Activated T-cell treated with anti-CD3 and anti-CD28 coated beads, Interleukin-2, amount 50 U/mL, for 72 hours (primary cell): ENCODE measurements at places on chromosomes 16 and 17. TPM values are rescaled to one million over a fixed set of nuclear protein-coding genes. Genes with fewer than 3 reads are reported as not detected.

Gene CRYBA1
- not detected for total RNA-seq

DNA sequence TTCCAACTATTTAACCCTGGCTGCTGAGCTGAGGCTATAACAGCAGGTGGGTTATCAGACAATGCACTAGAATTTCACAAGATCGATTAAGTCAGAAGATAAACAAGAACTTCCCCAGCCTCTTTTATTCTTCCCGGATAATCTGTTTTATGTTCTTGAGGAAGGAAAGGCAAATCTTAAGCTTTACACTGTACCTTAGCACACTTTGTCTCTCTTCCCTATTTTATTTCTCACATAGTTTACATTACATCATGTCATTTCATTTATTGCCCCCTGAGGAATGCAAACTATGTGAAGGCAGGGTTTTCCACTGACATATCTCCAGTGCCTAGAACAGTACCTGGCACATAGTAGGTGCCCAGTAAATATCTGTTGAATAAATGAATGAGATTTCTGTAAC lies 139.6 kb downstream of the SKAP1 start:
- H3K4me3 ChIP-seq: no peak overlapping the region
- no peaks in the 10 kb centered on the region for H3K27me3 ChIP-seq
- H3K36me3 ChIP-seq: peaks cover 2% of the 10 kb centered on the region
- H3K27ac ChIP-seq: no peak overlapping the region
- DNase-seq: no peak

Gene ZNF205
- total RNA-seq: 0.12 TPM

DNA sequence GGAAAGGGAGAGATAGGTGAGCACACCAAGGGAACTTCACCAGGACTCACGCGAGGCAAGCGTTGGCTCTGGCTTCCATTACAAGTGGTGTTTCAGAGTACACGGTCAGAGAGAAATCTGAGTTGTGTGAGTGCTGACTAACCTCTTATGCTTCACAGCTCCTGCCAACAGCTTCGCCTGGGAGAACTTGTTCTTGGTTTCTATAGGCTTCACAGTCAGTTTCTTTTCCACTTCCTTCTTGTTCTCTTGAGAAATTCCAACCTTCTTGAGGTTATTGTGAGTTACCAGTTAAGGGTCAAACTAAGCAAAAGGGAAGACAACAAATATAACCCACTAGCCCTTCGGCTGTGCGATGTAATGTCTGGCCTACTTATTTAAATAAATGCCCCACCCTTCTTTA lies 18.9 kb downstream of the PSME3IP1 start:
- H3K27me3 ChIP-seq: no peaks in the 10 kb centered on the region
- H3K27ac ChIP-seq: no peak overlapping the region

Gene GRIN2A
- total RNA-seq: not detected

DNA sequence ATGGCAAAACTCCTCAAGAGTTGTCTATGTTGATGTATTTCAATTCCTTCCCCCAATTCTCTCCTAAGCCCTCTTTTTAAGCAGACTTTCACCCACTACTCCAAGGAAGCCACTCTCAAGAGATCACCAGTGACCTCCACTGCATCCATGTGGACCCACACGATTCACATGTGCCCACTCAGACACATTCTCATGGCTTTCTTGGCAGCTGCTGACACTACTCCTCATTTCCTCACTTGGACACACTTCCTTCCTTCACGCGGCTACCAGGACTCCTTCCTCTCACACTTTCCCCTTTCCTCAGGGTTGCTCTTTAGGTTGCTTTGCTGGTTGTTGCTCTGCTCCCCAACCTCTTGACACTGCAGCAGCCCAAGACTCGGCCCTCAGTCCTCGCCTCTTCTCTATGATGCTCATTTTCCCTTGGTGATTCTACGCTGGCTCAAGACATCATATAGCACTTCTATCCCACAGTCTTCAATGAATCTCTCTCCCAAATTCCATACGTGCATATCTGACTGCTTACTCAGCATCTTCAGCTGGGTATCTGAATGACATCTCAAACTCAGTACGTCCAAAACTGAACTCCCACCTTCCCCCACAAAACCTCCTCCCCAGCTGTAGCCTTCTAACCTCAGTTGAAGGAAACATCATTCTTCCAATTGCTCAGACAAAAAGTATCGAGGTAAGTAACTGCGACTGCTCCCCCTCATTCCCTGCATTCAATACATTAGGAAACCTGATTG lies 28.2 kb downstream of the HELZ start:
- no peak overlapping the region for H3K27ac ChIP-seq
- DNase-seq: no peak
- H3K4me1 ChIP-seq: peaks cover 10% of the 10 kb centered on the region

DNA sequence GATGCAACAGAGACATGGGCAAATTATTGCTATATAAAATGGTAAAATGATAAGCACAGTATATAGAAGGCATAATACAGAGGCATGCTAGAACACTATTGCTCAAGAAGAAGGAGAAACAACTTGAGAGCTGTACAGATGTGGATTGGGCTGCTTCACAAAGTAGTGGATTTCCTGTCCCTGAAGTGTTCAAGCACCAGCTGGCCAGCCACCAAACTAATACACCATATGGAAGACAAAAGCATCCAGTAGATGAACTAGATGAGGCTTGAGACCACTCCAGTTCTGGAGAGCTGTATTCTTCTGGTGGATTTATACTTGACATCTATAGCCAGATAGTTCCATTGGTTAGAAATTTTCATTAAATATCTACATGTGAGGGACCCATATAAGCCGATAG lies 134.1 kb upstream of the GNAO1 start:
- H3K27me3 ChIP-seq: peaks cover 16% of the 10 kb centered on the region
- no peak overlapping the region for H3K27ac ChIP-seq
- no peak for DNase-seq
- no peaks in the 10 kb centered on the region for H3K4me1 ChIP-seq

Gene CPNE7
- 10.9 TPM for total RNA-seq

Gene NOG
- 1.7 TPM for total RNA-seq

Gene SPATA32
- 1.7 TPM for total RNA-seq

Gene TPSG1
- total RNA-seq: not detected

- no peak overlapping the region for H3K27ac ChIP-seq
- H3K36me3 ChIP-seq: peaks cover 52% of the 10 kb centered on the region
- H3K27me3 ChIP-seq: no peaks in the 10 kb centered on the region
- no peak overlapping the region for H3K4me3 ChIP-seq
These were observed 37.0 kb downstream of the MARF1 start for GRCh38 chr16:15605839-15606517.

GRCh38 chr16:64858076-64858475 lies 263.8 kb downstream of the CDH11 start:
- H3K27ac ChIP-seq: no peak overlapping the region
- no peaks in the 10 kb centered on the region for H3K36me3 ChIP-seq
- no peak overlapping the region for H3K4me3 ChIP-seq

DNA sequence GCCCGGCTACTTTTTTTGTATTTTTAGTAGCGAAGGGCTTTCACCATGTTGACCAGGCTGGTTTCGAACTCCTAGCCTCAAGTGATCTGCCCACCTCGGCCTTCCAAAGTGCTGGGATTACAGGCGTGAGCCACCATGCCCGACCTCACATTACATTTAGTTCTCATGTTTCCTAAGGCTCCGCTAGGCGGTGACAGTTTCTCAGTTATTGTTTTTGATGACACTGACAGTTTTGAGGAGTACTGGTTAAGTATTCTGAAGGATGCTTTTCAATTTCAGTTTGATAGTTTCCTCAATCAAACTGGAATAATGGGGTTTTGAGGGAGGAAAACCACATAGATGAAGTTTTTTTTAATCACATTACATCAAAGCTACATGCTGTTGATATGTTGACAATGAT lies 1028.5 kb downstream of the CDH8 start:
- no peak overlapping the region for H3K27ac ChIP-seq
- H3K4me3 ChIP-seq: no peak overlapping the region
- no peaks in the 10 kb centered on the region for H3K27me3 ChIP-seq
- H3K36me3 ChIP-seq: peaks cover 1% of the 10 kb centered on the region

DNA sequence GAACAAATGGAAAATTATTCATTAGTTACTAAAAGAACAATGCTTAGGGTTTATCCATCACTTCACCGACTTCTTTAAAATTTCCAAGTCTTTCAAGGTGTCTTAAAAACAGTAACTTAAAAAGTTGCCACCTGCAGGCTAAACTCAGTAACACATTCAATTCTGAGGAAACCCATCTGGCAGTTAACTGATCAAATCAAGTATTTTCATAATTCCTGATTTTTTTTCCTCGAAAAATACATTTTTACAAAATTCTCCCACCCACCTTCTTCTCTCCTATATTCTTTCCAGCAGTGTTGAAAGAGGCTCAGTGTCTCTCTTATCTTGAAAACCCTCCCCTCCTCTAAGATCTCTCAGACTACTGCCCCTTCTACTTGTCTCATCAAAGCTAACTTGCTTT lies 29.9 kb downstream of the PARN start:
- DNase-seq: no peak
- peaks cover 41% of the 10 kb centered on the region for H3K36me3 ChIP-seq
- no peaks in the 10 kb centered on the region for H3K4me1 ChIP-seq
- H3K27me3 ChIP-seq: no peaks in the 10 kb centered on the region
- H3K27ac ChIP-seq: peak overlapping the region; percentile 22

Gene PAFAH1B1
- 211 TPM for total RNA-seq

- H3K27me3 ChIP-seq: no peaks in the 10 kb centered on the region
- H3K4me1 ChIP-seq: peaks cover 63% of the 10 kb centered on the region
- H3K36me3 ChIP-seq: peaks cover 10% of the 10 kb centered on the region
- peak within 1 kb of the TSS; percentile 90 for H3K27ac ChIP-seq
- DNase-seq: peak; percentile 92
These were observed at the start of gene DDX42 for GRCh38 chr17:63774141-63774968. DDX42 (plus strand) TSS chr17:63774170; CDS start chr17:63787050, 12,880 bp downstream.

DNA sequence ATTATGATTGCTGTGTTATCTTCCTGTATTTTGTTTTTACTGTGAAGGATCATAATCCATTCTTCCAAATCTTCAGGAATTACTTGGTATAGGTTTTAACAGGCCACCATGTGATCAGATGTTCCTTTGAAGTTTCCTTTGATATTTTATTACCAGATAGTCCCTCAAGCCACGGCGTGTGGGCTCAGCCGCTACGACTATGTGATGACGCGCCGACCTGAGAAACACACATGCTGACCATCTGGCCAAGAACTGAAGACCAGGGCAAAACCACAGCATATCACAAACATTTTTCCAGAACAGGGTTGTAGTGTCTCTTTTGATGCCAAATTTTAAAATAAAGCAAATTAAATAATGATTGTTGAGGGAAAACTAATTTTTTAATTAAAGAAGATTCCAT lies 47.3 kb downstream of the ZCCHC14 start:
- DNase-seq: no peak
- peaks cover 22% of the 10 kb centered on the region for H3K4me1 ChIP-seq
- H3K27ac ChIP-seq: no peak overlapping the region
- H3K4me3 ChIP-seq: no peak overlapping the region
- peaks cover 15% of the 10 kb centered on the region for H3K36me3 ChIP-seq

DNA sequence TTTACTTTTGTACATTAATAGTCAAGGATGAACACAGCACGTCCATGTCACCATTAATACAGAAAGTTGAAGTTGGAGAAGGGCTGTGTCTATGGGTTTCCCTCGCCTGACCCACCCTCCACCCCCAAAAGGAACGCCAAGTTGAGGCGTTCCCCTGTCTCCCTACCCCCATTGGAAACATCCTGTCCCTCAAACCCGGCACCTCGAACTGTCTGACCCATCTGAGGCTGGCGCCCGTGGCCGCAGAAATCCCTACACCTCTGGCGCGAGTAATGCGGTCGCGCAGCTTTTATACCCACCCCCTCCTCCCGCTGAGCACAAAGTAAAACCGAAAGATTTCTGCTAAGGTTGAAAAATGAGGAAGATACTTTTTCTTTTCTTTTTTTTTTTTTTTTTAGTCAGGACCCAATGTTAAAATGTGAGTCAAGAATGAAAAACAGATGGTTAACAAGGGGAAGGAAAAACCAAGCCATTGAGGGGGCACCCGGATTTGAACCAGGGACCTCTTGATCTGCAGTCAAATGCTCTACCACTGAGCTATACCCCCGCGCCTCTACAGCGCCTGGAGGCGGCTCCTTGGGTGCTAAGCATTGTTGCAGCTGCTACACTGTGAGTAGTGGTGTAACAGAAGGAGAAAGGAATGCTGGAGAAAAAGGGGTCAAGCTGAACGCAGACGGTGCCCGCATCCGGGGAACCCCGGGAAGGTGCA lies 887 bp upstream of the LASP1 start:
- H3K27me3 ChIP-seq: no peaks in the 10 kb centered on the region
- peaks cover 10% of the 10 kb centered on the region for H3K36me3 ChIP-seq
- peak overlapping the region; percentile 94 for H3K4me3 ChIP-seq
- DNase-seq: peak; percentile 95

- H3K27ac ChIP-seq: no peak overlapping the region
- H3K27me3 ChIP-seq: no peaks in the 10 kb centered on the region
- no peaks in the 10 kb centered on the region for H3K36me3 ChIP-seq
- no peak for DNase-seq
These were observed 8.3 kb downstream of the LIG3 start for GRCh38 chr17:34988644-34989043.

DNA sequence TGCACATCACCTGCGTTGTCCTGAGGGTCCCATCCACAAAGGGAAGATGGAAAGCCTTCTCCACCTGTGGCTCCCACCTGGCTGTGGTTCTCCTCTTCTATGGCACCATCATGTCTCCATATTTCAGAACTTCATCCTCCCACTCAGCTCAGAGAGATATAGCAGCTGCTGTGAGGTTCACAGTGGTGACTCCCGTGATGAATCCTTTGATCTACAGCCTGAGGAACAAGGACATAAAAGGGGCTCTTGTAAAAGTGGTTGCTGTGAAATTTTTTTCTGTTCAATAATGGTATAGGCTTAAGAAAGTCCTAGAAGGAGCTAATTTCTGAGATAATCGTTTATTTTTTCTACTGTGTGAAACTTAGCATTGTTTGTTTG lies 18.7 kb downstream of the ZNF200 start:
- peak overlapping the region; percentile 78 for H3K4me3 ChIP-seq
- no peak for DNase-seq
- peaks cover 54% of the 10 kb centered on the region for H3K4me1 ChIP-seq
- peaks cover 29% of the 10 kb centered on the region for H3K36me3 ChIP-seq
- peak overlapping the region; percentile 89 for H3K27ac ChIP-seq
- H3K27me3 ChIP-seq: no peaks in the 10 kb centered on the region

- peaks cover 29% of the 10 kb centered on the region for H3K4me1 ChIP-seq
- peaks cover 40% of the 10 kb centered on the region for H3K27me3 ChIP-seq
- no peaks in the 10 kb centered on the region for H3K36me3 ChIP-seq
- H3K27ac ChIP-seq: no peak overlapping the region
These were observed 3.9 kb upstream of the MYO1D start for GRCh38 chr17:32880671-32881453.

Gene MARCHF10
- total RNA-seq: not detected
